Fibroblast of skin of abdomen (primary cell): ENCODE measurements at places on chromosomes 7 and 10.

DNA sequence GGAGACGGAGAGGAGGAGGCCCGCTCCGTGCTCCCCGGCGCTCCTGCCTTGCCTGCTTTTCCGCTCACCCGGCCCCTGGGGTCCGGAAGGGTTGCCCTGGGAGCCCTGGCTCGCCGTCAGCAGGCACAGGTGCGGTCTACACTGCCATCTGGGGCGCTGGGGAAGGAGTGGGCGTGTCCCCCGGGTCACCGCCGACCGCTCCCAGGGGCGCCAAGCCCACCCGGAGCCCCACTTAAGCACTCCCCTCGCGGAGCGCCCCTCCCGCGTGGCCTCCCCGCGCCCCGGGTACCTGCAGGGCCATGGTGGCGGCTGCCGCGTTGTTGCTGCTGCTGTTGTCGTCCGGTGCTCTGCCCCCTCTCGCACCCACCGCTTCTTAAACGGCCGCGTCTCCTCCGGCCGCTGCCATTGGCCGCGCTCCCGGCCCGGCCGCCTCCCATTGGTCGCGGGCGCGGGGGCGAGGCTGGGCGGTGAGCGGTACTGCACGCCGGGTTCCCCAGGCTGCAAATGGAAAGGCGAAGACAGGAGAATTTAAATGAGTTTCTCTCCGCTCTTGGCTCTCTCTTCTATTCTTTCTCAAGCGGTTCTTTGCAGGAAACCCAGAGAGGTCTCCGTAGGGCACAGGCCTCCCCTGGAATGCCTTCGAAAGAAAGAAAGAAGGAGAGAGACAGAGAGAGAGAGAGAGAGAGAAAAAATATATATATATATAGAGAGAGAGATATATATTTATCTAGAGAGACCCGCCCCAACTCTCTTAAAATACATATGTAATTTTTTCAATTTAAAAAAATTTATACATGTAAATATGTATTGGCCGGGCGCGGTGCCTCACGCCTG is at the start of gene ACBD7:
TSS of gene ACBD7 (minus strand) at position 349 of the 834 bp plus-strand sequence. CDS start at position 301, 48 bp downstream.
- DNase-seq: peak; percentile 67

DNA sequence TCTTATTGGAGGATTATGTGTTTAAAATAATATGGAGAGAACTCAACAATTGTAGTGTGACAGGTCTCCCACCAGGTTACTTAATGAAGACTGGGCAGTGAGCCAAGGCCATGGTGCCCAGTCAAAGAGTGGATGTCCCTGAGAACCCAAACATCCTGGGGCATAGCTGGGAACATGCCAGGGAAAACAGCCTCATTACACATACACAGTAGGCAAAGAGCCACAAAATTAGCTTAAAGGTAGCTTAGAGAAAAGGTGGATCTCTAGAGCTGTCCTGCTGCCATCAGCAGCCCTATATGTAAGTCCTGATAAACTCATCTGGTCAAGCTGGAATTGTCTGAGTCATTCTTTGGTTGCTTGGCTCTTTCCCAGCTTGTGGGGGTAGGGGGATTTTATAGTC is 287.8 kb downstream of the PHF14 start:
- DNase-seq: peak; percentile 8

DNA sequence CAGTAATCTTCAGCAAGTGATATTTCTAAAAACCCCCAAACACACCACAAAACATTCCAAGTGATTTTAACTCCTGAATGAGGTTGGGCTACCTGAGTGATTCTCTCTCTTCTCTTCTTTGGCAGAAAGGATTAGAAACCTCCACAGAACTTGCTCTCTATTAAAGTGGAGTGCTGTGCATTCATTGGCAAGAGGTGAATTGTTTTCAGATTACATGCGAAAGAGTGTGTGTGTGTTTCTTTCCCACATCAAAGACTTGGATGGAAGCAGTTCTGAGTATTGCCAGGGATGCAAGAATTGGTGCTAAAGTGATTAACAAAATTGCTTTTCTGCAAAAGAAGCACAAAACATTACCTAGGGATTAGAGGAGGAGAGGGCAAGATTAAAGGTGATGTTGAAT is 13.1 kb upstream of the FBXW4 start:
- DNase-seq: no peak

GRCh38 chr7:30698481-30698880 is 16.2 kb upstream of the CRHR2 start:
- no peak for DNase-seq

- DNase-seq: peak; percentile 81
These were observed 498.3 kb downstream of the CCSER2 start for GRCh38 chr10:84826704-84827103.

GRCh38 chr7:77335581-77335980 is 80.6 kb downstream of the GSAP start:
- no peak for DNase-seq

DNA sequence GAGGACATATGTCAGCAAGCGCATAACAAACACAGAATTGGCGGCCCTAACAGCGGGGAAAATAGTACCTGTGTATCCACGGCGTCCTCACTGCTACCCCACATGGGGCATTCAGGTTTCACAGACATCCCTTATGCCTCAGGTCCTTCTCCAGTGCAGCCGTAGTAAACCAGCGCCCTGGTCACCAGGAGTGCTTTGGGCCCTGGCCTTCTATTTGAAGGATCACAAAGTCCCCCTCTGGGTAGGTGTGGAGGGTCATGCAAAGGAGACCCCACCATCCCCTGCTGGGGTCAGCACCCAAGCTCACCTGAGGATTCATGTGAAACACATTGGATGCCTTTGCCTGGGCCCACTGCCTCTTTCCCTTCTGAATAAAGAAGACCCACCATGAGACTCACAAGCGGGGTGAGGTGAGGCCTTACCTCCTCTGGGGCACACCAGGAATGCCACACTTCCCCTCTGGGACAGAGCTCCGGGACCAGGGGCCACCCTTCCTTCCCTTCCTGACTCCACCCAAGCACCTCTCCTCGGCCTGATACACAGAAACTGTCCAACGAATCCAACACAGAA is 18.8 kb downstream of the CLRN3 start:
- DNase-seq: no peak

DNA sequence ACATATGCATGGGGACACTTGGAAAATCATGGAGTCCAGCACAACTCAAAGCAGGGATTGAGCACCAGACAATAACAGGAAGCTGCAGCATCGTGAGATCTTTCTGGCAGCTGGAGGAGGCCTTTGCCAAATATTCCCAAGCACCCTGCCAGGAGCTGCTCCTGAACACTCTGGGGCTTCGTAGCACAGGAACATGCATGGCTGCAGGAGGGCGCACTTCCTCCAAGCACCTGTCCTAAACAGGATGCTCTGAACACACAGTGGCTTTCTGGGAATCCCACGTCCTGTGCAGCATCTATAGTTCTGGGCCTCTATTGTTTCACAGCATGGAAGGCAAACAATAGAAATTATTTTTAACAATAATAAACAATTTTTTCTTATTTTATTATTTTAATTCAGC is 4.1 kb downstream of the ABLIM1 start:
- no peak for DNase-seq

DNA sequence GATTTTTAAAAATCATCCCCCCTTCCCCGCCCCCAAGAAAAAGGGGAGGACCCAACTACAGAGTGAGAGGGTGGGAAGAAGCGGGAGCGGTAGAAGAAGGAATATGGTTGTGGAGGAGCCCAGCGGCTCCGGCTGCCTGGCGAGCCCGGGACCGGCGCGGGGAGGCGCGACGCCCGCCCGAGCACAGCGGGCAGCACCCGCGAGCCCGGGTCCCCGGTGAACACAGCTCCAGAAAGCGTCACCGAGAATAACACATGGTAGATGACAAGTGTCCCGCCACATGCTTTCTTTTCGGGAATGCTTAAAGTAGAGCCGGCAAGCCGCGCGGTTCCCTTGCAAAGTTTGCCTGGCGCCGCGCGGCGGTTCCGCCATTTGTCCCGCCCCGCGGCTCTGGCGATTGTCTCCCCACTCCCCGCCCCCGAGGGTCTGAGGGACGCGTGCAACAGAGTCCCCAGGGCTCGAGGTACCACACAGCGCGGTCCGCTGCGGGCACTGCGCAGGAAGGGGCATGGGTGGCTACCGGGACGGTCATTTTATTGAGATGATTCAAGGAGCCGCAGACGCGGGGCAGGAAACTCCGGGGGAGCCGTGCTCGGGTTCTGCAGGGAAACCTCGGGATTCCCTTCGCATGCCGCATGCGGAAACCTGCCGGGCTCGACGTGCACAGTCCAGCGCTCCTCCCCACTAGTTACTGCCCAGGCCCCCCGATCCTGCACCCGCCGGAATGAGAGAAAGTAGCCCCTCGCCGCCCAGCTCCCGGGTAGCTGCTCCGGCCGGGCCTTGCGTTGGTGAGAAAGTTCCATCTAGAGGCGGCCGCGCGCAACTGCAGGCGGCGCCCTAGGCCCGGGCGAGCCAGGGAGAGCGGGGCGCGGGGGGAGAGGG is 781 bp upstream of the GRM8 start:
- peak; percentile 39 for DNase-seq

DNA sequence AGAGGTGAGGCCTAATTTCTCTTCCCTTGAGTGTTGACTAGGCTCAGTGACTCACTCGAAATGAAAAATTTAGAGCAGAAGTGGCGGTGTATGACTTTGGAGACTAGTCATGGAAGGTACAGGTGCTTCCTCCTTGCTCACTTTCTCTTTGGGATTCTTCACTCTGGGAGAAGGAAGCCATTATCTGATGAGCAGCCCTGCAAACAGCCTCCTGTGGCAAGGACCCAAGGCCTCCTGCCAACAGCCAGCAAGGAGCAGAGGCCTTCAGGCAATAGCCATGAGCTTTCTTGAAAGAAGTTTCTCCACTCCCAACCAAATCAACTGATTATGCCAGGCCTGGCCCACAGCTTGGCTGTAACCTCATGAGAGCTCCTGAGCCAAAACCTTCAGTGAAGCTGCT is 369.6 kb upstream of the VWC2 start:
- DNase-seq: no peak

GRCh38 chr7:149598721-149599308 is 101.2 kb upstream of the ZNF746 start:
- peak; percentile 20 for DNase-seq

DNA sequence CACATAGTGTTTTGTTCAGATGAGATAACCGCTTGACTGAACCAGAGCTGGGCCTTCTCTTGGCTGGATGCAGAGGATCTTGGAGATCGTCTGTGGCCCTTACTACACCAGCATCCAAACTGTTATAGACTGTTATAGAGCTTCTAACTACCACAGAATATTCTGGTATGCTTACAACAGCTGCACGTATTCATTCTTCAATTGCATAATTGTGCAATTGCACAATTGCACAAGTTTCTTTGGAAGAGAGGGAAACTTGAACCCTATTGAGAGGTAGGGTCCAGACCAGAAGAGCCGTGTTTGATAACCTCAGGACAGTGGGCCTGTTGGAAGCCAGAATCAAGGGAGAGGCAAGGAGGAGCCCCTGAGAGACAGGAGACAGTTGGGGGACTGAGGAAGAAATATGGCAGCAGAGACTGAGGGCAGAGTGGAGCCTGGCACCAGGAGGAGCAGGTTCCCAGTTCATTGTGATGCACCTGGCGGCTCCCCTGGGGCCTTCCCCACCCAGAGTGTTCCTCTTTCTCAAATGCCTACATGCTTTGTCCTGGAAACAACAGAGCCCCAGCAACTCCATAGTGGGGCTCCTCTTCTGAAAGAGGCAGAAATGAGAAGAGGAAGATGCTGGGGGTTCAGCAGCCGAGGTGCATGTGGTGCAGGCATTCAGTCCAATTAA is 64.1 kb downstream of the PTPRZ1 start:
- DNase-seq: no peak

DNA sequence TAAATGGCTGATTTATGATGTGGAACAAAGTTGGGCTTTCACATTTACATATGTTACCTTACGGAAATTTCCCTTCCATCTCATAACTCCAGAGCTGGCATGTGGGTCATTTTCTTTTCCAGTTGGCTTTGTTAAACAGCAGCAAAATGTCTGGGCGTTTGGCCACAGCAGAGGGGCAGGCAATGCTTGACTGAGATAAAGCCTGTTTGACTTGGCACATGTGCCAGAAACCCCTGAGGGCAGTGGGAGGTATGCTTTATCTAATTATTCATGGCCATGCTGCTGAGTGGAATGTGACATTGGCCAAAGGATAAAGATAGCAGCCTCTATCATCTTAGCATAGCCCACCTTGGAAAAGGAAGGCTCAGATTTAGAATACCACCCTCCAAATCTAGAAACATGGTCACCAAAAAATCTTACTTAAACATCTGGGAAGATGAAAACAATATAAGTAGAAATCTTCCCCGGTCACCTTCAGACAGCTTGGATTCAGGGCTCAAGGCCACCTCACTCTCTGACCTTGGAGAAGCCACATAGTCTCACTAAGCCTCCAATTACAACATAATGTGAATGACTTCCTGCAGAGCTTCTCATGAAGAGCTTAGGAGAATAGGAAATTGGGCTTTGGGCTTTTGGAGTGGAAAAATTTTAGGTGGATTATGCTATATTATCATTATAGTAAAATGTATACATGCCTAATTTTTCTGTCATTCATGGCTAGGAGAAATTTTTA is 101.5 kb downstream of the GRM3 start:
- DNase-seq: no peak

GRCh38 chr7:156836443-156836842 is 56.5 kb downstream of the LMBR1 start:
- DNase-seq: no peak

- no peak for DNase-seq
These were observed 96.5 kb upstream of the PLPP4 start for GRCh38 chr10:120360571-120360970.

- no peak for DNase-seq
These were observed 21.5 kb downstream of the GIMAP8 start for GRCh38 chr7:150471886-150472285.

GRCh38 chr7:37393476-37393875 is 55.2 kb downstream of the ELMO1 start:
- no peak for DNase-seq

- DNase-seq: peak; percentile 53
These were observed 107.0 kb upstream of the INSIG1 start for GRCh38 chr7:155190688-155191087.

GRCh38 chr10:1715821-1716220 is 21.5 kb downstream of the ADARB2 start:
- no peak for DNase-seq

GRCh38 chr10:79147796-79148451 is 79.2 kb downstream of the ZMIZ1 start:
- no peak for DNase-seq

GRCh38 chr10:125333209-125333591 is 172.8 kb upstream of the CTBP2 start:
- no peak for DNase-seq

- DNase-seq: peak; percentile 94
These were observed at the start of gene VKORC1L1 for GRCh38 chr7:65872776-65873581. VKORC1L1 (plus strand) TSS chr7:65873074; CDS start chr7:65873372, 298 bp downstream.

DNA sequence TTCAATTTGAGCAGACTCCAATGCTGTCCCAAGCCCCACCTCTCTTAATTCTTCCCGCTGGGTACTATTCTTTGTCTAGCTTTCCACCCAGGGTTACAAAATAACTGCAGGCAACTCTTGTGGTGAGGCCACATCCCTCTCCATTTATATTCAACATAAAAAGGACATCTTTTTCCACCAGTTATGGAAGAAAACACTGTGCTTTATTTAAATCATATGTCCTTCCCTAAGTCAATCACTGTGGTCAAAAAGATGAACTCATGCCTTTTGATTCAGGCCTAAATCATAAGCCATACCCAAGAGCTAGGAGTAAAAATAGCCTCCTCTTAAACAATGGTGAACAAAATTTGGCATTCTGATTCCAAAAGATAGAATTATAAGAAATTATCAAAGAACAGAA is 386.0 kb downstream of the SEMA3D start:
- no peak for DNase-seq
